Non-pigmented ciliary epithelial cell (primary cell): ENCODE measurements at places on chromosomes 13 and 19.

DNA sequence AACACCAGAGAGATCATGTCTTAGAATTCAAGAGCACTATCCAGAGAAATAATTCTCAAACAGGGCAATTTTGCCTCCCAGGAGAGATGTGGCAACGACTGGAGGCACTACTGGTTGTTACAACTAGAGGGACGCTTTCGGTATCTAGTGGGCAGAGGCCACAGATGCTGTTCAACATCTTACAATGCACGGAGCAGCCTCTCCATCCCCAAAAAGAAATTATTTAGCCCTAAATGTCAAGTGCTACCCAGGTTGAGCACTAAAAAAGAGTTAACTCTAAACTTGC, 78.6 kb downstream of the ABCC4 start:
- no peak for DNase-seq

DNA sequence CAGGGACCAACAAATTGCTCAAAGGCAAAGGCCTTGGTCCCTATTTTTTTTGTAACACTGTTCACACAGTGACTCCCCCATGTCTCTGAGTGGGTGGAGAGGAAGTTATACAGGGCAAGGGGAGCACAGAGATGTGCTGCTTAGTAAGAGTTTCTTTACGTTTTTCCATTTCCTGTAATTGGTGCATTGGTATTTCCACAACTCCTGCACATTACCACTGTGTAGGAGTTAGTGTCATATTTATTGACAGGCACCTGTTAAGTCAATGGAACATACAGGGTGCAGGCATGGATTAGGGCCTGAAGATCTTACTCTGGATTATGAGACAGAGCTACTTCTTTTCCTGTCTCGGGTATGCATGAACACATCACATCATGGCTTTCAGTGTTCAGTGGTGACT, 45.2 kb downstream of the SOX21 start:
- DNase-seq: no peak

DNA sequence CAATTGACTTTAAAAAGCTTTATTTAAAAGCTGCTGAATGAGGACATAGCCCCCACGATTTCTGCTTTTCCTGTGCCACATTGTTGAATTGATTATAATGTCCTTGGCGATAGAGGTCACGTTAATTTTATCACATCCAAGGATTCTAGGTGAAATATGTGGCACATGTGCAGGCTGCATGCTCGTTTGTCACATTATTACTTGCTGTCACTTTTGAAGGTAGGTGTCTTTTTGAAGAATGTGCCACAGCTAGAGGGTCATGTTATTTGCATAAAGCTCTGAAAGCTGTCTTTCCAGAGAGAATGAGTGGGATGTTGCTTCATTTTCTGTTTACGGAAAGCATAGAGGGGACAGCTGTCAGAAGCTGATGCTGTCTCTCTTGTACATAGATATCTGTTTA, 927.6 kb upstream of the ATXN8OS start:
- no peak for DNase-seq

DNA sequence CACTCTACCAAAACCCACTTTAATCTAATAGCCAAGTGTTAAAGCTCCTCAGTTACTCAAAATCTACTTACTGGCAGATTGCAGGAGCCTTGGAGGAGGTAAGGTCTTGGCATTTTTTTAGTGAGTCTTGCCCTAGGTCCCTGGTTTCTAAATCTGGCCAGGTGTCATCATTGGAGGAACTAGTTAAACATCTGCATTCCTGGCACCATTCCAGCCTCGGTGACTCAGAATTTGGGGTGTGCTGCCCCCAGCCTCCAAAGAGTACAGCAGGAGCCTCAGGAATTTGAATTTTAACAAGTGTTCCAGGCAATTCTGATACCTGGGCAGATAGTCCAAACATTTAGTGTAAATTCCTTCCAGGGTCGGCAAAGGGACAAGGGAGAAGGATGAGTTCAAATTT, 37.4 kb downstream of the KLF5 start:
- no peak for DNase-seq

DNA sequence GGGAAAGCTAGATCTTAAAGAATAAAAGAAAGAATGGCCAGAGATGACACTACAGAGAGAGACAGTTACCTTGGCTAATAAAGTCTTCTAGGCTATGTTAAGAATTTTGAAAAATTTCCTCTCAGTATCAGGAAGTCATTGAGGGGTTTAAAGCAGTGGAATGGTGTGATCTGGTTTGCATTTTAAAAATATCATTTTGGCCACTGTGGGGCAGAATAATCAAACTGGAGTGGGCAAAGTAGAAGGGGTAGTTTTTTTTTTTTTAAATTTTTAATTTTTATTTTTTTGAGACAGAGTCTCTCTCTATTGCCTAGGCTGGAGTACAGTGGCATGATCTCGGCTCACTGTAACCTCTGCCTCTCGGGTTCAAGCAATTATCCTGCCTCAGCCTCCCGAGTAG, 4.4 kb upstream of the CNMD start:
- DNase-seq: no peak

DNA sequence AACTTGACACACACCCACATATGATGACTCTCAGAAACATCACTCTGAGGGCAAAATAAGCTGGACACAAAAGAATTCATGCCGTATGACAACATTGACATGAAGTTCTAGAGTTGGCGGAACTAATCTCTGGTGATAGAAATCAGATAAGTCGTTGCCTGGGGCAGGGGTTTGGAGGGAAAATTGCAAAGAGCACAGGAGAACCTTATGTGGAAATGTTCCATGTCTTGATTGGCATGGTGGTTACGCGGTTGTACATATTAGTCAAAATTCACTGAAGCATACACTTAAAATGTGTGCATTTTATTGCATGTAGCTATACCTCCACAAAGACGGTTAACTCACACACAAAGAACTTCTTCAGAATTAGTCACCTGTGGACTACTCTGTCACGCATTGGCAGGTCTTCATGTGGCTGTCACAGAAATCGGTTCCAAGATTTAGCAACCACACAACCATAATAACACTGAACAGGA, 137.8 kb upstream of the GJB6 start:
- DNase-seq: no peak

GRCh38 chr13:113853518-113854237, 10.2 kb downstream of the GAS6 start:
- DNase-seq: no peak
